ENCODE measurements at places on chromosomes 2 and 18.

DNA sequence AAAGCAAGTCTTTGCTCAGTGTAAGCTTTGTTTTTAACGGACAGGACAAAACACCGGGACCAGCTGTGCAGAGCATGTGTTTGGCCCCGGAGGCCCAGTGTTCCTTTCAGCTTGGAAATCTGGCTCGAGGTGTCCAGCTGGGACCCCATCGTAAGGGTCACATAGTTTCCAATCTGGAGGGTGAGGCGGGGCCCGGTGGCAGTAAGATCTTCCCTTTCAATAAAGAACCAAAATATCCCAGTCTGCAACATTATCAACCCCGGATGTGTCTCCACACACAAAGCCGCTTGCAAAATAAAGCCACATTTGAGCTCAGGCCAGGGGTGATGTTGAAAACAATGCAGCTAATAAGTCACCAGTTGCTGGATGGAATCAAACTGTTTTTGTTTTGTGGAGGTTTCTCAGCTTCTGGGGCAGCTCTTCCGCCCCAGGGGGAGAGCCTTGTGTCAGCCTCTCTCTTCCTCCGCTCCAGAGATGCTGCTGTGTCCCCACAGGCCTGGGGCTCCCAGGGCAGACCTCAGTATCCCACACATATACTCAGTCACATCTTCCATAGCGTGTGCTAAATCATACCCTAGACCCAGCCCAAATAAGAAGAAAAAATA lies 138.6 kb upstream of the GLI2 start:
- no peak for DNase-seq

- DNase-seq, result no peak
These were observed 76.1 kb upstream of the PMAIP1 start for GRCh38 chr18:59823596-59824195.

DNA sequence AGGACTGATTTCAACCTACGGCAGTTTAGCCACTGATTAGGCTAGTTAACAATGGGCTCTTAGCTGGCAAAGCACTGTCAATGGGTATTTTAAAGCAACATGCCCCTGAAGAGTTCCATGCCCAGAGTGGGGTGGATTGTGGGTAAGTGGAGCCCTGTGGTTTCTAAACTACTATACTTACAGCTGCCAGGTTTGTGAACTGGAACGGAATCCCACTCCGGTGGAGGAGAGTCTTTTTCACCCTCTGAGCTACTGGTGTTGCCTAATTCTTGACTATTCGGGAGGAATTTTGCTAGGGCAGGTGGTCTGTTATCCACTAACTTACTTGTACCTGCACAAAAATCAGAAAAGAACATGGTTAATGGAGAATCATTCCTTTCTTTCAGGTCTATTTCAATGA lies 52.6 kb downstream of the ZAP70 start:
- DNase-seq, result no peak

DNA sequence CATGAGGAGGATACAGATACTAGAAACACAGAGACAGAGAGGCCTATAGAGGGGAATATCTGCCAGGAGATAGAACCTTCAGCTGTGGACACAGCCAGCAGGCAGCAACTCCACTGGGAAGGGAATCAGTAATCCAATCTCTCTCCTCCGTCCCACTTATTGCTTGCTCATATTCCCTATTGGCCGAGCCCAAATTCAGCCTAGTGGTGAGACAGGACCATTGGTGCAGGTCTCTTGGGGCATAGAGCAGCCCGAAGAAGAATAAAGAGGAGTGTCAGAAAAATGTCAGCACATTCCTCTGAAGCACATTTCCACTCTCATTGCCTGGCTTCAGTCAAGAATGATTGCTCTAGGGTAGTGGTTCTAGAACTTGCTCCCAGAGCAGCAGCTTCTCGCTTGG lies 1091.5 kb upstream of the GYPC start:
- DNase-seq, result no peak

GRCh38 chr2:192013211-192013610 lies 166.3 kb upstream of the CAVIN2 start:
- no peak for DNase-seq

DNA sequence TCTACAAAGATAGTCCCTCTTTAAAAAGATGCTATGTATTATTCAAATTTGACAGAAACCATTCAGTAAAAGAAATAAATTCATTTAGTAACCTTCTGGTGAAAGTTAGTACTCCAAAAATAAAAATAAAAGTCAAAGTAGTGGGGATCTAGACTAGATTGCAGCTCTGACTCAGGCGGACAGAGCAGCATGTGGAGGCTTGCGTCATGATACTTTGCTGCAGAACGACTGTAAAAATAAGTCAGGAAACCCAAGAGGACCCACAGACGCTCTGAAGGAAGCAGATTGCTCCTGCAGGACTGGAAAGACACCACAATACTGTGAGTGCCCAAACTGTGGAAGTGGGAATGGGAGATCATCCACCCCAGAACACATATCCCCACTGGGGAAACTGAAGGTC lies 301.9 kb downstream of the RIT2 start:
- no peak for DNase-seq

Measured in D721Med (cell line).